ENCODE measurements at places on chromosomes 2 and 18.

DNA sequence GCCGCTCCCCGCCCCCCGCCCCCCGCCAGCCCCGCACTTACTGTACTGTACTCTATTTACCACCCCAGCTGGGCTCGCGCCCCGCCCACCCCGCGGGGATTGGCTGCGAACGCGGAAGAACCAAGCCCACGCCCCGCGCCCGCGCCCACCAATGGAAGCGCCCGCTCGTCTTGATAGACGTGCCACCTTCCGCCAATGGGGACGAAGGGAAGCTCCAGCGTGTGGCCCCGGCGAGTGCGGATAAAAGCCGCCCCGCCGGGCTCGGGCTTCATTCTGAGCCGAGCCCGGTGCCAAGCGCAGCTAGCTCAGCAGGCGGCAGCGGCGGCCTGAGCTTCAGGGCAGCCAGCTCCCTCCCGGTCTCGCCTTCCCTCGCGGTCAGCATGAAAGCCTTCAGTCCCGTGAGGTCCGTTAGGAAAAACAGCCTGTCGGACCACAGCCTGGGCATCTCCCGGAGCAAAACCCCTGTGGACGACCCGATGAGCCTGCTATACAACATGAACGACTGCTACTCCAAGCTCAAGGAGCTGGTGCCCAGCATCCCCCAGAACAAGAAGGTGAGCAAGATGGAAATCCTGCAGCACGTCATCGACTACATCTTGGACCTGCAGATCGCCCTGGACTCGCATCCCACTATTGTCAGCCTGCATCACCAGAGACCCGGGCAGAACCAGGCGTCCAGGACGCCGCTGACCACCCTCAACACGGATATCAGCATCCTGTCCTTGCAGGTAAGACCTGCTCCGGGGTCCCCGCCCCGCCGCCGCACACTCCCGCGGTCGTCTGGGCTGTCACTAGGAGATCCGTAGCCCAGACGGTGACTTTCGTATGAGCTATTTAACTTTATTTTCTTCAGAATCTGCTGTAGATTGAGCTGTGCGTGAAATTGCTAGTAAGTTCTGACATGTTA lies at the start of gene ID2:
ID2 (plus strand) TSS at position 271 of the 907 bp plus-strand sequence; CDS start at position 381, 110 bp downstream.
- peak; percentile 92 for DNase-seq

DNA sequence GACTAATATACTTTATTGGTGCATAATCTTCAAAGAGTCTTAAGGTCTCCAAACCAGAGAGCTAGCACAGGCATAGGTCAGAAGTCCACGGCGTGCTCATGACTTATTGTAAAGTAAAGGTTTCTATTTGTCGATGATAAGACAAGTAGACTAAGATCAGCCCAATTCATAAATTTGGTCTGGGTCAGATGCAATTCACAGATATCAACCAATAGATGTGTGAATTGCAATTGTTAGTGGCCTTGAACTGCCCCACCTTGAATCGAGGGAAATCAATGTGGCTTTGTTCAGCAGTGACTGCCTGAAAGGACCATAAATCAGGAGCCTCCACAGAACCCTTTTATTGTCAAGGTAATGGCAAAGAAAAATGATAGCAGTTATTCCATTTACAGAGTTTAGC lies 39.1 kb upstream of the CPS1 start:
- no peak for DNase-seq

- DNase-seq: no peak
These were observed 102.5 kb downstream of the LYPD6B start for GRCh38 chr2:149141046-149141445.

GRCh38 chr2:220442012-220442411 lies 814.6 kb downstream of the SLC4A3 start:
- DNase-seq: no peak

DNA sequence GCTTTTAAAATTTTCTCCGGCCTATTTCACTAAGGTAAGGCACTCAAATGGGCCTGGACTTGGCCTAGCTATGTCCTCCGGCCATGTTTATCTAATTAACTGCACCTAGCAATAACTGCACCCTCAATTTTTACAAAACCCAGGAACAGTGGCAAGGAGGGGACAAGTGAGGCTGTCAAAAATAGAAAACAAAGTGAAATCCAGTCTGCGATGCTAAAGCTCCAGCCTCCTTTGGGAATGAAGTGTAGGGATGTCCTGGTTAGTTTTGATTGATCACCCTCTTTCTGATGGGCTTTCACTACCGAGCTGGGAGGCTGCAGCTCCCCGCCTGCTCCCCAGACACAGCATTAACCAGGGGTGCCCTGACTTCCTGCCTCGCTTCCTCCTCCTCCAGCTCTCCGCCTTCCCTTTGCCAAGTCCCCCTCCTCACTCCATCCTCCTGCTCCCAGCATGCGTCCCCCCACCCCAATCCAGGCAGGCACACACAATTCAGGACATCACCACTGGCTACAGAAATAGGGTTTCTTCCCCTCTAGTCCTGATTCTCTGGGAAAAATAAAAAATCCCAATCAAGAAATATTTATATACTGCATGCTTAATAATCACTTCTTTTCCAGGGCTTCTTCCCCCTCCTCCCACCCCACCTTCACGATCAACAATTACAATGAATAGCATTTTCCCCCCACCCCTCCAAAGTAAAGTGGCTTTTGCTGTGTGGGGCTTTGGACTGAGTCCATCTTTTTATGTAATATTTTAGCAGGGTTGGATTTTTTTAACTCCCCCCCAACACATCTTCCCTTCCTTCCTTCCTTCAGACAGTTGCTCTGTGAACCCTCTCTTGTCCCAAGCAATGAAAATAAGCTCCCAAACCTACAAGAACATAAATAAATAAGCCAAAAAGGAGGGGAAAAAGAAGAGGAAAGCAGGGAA lies 3.3 kb upstream of the POU3F3 start:
- no peak for DNase-seq

DNA sequence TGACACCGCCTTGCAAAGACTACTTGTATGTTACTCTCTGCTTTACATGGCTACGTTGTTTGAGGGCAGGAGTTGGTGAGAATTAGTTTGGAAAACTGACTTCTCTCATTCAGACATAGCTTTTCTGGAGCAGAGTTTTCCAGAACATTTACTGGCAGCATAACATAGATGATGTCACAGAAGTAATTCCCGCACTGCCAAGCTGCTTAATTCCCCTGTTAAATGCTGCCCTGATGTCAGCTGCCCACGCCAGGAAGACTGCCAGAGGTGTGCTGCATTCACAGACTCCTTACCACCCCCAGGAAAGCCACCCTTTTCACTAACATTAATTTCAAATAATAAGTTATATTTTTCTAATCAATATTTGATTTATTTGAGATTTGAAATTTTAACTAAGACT lies 24.7 kb upstream of the PTPN2 start:
- DNase-seq: no peak
